Stimulated activated CD4-positive, alpha-beta T cell treated with anti-CD3 and anti-CD28 coated beads, Interleukin-4, amount 100 ng/mL, for 24 hours (primary cell): ENCODE measurements at places on chromosomes 13 and 19.
A peak's percentile ranks its signal among the peaks of the same experiment; 100 is the strongest.

- DNase-seq, result no peak
These were observed 74.0 kb downstream of the FAM216B start for GRCh38 chr13:42855410-42855809.

- no peak for DNase-seq
These were observed 233.3 kb upstream of the NBEA start for GRCh38 chr13:34708566-34709313.

- no peak for DNase-seq
These were observed 20.1 kb upstream of the N4BP2L1 start for GRCh38 chr13:32447894-32448623.

- peak; percentile 71 for DNase-seq
These were observed 10.0 kb downstream of the COL5A3 start for GRCh38 chr19:10000171-10000826.

- peak; percentile 11 for DNase-seq
These were observed 4.9 kb upstream of the CLEC17A start for GRCh38 chr19:14577885-14578427.

DNA sequence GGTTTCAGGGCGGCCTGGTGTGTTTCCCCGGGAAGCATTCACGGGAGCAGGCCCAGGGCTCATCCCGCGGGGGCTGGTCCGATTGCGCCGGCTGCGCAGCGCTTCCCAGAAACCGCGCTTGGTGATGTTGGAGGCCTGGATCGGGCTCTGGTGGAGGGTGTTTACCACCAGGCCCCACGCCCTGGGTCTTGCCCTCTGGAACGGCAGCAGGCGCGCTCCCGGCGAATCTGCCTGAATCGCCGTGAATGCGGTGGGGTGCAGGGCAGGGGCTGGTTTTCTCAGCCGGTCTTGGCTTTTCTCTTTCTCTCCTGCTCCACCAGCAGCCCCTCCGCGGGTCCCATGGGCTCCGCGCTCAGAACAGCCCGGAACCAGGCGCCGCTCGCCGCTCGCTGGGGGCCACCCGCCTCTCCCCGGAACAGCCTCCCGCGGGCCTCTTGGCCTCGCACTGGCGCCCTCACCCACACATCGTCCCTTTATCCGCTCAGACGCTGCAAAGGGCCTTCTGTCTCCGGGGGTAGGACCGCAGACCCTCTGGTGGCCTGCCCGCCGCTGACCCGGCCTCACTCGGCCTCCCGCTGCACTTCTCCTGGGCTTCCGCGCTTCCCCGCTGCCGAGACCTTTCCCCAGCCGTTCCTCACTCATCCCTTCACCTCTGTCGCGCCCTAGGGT is 69.4 kb upstream of the GJB6 start:
- no peak for DNase-seq

DNA sequence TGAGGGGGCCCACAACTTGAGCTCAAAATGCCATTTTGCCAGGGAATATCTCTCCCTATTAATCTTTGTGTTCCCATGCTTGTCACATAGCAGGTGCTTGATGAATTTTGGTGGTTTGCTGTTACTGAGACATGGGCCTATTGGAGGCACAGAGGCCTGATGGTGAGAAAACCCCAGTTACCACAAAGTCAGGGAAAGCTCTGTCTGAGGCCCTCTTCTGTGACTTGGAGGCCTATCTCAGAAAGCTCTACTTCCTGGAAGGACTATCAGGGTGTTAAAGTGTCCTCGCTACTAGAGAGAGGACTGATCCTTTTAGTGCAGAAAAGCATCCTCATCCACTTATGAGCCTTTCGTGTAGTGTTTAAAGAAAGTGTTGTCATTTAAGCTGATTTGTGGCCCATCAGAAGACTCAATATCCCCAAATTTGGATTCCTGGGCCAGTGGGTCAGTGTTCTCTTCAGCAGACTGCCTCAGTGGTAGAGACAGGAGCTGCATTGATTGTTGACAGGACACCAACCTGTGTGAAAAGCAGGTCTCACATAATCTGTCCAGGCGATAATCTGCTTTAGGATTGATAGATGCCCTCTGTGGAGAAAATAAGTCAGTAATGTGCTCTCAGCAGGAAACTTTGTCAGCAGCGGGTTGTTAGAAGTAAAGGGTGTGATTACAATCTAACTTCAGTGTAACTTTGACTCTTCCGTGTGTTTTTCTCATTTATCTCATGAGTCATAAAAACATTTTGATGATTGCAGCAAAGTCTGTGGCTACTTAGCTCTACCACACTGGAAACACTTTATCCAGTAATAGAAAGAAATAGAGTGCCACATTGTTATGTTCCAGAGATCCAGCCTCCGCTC is 121.0 kb downstream of the AKAP11 start:
- DNase-seq, result peak; percentile 53

DNA sequence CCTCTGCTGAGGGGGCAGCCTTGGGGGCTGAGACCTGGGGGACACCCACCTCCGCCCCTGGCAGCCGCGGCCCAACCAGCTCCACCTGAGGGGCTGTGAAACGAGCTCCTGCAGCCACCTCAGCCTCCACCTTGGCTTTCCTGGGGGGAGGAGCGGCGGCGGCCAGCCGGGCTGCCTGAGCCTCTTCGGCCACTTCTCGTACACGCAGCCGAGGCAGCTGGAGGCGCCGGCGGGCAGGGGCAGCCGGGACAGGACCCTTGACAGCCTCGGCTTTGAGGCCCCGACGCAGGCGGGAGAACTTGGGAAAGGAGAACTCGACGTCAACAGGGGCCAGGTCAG is 7.6 kb upstream of the HIPK4 start:
- no peak for DNase-seq

GRCh38 chr13:113646376-113646775 is 11.6 kb downstream of the ATP4B start:
- no peak for DNase-seq

- DNase-seq, result no peak
These were observed 913.1 kb downstream of the OLFM4 start for GRCh38 chr13:53941588-53942190.

GRCh38 chr13:60273971-60274527 is 110.3 kb upstream of the DIAPH3 start:
- DNase-seq, result no peak

- DNase-seq, result no peak
These were observed 1.2 kb downstream of the RPS19 start for GRCh38 chr19:41861116-41861768.

DNA sequence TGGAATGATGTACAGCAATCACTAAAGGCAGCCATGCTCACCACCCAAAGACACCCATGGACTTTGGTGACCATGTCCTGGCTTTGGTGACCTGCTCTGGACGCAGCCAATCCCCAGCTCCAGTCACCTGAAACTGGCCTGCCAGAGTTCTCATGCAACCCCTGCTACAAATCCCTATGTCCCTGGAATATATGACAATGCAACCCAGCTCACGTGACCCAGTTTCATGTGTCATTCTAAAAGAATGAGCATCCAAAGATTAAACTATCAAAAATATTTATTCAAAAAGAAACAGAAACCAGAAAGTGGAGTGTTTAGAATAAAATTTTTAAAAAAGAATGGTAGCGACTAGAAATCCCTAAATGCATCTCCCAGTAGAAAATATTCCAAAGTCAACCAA is 203.3 kb upstream of the IRS2 start:
- DNase-seq, result no peak

DNA sequence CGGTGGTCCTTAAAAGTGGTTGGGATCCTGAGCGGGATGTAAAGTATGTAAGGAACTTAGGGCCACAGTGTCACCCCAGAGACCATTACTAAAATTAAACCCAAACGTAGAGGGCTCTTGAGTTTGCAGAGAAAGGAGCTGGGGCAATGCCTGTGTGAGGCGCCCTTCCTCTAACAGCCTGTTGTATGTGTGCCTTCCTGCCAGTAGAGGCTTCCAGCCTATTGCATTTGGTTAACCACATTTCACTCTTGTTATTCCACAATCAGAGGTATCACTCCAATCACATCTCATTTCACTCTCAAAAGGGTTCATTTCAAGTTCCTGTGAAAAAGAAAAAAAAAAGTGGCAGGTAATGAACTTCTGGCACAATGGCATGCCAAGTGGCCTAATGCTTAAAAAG is 29.4 kb downstream of the DIAPH3 start:
- DNase-seq, result no peak

- DNase-seq, result no peak
These were observed 93.1 kb upstream of the VSTM2B start for GRCh38 chr19:29432677-29433076.

GRCh38 chr13:99717959-99718674 is 216.8 kb downstream of the TM9SF2 start:
- no peak for DNase-seq

GRCh38 chr13:92649140-92649813 is 577.3 kb upstream of the GPC6 start:
- no peak for DNase-seq

DNA sequence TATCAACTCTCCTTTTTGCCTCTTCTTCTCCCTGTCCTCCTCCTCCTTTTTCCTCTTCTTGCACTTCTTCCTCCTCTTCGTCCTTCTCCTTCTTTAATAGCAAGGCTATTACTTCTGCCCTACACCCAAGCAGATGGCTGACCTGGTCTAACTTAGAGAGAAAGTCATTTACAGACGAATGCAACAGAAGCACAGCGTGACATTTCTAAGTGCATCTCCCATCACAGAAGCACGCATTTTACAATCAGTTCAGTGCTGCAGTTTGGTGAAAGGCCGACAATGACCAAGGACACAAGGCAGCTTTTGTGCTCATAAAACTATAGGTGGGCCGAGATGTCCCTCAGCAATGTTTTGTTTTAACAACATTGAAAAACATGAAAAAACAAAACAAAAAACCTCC is 231.5 kb downstream of the FGF14 start:
- DNase-seq, result no peak

GRCh38 chr13:98918771-98919170 is 59.1 kb downstream of the DOCK9 start:
- DNase-seq, result no peak

- no peak for DNase-seq
These were observed 1.1 kb downstream of the ZNF550 start for GRCh38 chr19:57558525-57558924.

- DNase-seq, result no peak
These were observed 74.9 kb downstream of the LHFPL6 start for GRCh38 chr13:39527961-39528660.

DNA sequence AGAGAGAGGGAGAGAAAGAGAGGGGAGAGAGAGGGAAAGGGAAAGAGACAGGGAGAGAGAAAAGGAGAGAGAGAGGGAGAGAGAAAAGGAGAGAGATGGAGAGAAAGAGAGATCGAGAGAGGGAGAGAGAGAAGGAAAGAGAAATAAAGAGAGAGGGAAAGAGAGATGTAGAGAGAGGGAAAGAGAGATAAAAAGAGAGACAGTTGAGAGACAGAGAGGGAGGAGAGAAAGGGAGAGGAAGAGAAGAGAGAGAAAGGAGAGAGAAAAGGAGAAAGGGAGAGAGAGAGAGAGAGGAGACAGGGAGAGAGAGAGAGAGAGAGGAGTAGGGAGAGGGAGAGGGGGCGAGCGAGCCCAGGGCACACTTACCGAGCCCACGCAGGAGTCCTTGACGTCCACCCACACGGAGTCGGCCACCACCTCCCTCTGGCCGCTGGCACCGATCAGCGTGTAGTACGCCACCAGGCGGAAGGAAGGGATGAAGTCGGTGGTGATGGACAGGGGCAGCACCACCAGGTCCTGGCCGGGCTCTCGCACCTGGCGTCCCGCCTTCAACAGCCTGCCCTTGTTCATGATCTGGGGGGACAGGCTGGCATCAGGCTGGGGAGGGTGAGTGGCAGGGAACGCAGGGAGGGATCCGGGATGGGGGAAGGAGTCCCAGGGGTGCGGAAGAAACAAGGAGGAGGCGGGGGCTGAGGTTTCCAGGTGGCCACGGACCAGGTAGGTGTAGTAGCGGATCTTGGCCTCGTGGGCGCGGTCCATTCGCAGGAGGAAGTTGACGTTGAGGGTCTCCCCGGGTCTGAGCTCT is 10.0 kb downstream of the C3 start:
- peak; percentile 19 for DNase-seq

DNA sequence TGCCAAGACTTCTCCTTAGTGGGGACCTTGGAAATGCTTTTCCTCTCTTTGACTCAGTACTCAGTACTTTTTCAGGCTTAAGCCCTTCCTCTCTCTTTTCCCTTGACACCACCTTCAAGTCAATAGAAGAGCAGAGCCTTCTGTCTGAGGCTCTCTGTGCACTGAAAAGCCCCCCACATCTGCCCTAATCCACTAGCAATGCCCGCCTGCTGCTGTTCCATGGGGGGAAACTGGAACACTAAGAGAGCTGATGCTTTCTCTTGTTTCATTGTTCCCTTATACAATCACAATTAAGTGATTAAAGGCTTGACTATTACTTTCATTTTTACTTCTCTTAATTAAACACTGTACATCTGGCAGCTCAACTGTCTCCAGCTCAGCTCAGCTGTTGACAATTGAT is 254.5 kb downstream of the SLITRK6 start:
- DNase-seq, result no peak

DNA sequence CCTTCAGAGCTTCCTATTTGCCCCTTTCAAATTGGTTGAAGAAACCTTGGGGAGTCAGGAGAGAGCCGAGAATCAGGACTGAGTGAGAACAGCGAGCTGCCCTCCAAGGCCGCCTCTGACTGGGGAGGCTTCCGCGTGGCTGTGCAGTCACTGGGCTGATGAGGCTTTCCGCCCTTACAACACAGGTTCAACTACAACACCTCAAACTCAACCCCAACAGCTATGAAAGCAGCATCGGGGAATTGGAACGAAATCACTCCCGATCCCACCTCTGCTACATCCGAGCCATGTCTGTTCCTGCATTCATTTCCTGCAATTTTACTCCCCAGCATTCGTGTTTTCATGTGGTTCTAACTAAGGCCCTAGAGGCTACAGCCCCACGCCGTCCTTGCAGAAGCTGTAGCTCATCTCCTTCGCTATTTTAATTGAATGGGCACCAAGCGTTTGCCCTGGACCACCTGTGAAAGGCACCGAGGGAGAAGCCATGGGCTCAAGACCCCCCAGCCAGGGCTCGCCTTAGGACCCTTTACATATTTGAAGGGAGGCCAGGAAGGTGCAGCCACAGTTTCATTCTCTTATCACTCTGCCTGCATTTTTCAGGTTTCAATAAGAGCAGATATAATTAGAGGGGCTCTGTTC is 12.3 kb upstream of the RASA3 start:
- DNase-seq, result no peak

DNA sequence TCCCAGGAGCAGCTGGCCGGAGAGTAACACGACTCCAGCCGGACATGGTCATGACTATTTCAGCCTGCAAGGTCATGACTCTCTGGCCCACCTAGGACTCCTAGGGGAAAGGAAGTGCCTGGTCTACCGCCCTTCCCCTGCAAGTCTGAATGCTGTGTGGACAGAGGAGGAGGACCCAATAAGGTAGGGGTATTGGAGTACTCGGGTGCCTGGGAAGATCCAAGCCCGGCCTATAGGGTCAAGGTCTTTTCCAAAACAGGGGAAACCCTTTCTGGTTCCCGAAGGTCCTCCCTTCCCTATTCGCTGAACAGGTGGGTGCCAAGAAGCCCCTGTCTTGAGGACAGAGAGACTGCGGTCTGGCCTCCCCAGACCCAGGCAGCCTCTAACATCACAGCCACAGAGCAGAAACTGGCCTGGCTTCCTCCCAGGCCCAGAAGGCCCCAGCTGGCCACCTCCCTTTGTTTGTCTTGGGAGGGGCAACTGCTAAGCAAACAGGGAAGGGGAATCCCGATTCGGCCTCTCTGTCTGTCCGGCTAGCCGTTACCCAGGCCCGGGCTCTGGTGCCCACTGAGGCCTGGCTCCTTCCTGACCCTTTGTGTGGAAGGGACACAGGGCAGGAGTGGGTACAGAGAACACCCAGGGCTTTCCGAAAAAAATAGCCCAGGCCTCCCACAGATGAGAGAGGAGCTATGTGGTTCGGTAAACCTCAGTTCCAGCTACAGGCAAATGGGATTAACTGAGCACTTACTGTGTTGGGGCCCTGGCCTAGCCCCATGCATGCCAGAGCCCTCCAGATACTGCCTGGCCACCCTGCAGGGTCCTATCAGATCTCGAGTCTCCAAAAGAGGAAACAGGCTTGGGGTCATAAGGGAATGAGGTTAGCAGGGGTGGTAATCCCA is 5.2 kb upstream of the GRAMD1A start:
- no peak for DNase-seq
